ENCODE measurements at places on chromosomes 6 and 20.
A peak's percentile ranks its signal among the peaks of the same experiment; 100 is the strongest.

- no peak for DNase-seq
Measured at GRCh38 chr6:47650553-47651432, 47.6 kb upstream of the ADGRF4 start.

GRCh38 chr6:157637516-157637915, 185.5 kb upstream of the SNX9 start:
- no peak for DNase-seq

DNA sequence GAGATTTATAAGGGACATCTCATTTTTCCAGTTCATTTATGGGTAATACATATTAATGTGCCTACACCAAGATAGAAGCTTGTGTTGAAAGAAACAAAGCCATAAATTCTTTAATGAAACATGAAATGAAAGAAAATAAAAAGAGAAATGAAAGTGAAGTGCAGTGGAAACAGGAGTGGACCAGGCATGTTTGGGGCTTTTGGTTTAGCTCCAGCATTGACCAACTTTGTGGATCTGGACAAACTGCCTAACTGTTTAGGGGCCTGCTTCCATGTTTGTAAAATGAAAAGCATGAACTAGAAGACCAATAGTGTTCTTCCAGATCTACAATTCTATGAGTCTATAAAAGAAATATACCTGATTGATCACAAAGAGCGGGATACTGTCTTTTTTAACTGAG, 124.9 kb downstream of the GJA10 start:
- DNase-seq, result no peak

DNA sequence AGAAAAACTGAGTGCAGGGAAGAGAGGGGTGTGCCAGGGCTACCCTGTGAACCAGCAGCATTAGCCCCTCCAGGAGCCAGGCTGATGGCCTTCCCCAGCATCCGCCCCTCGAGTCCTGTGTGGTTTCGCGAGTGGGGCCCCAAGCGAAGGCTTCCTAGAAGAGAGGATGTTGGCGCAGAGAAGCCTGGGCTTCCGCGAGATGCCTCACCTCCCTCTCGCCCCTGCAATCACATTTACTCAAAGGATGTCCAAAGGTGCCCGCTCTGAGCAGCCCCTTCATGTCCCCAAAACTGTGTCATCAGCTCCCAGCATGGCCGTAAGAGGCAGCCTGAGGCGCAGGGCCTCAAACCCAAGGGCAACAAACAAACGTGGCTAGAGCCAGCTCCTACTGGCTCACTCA, 111.7 kb downstream of the PREX1 start:
- no peak for DNase-seq

DNA sequence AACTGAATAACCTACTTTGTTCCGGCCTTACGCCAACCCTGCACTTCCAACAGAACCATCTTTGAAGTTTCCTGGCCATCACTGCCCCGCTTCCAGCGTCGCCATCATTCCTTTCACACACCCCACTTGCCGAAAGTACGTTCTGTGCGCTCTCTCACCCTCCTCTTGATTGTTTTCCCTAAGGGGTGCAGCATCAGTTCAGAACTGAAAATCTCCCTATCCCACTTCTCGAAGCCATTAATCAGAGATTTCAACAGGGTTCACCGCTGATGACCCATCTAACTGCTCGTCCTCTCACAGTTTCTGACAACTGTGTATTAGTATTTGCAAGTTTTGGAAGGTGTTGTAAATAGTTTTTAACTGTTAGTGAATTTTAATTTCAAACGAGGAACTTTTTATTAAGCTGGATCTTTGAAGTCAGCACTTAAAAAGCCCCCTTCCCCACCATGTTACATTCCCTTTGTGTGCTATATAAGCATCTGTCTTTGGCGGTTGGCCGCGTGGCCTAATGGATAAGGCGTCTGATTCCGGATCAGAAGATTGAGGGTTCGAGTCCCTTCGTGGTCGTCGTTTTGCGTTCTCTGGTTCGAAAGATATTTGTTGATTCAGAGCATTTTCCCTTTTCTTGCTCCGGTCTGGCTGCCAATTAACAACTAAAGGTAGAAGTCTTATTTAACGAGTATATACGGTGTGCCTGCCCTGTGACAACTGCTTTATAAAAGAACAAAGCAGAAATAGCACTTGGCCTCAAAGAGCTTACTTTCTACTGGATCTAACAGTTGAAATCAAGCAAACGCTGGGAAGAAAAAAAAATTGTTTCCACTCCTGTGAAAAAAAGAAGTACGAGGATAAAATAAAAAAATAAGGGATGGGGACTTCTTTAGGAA, 42.6 kb downstream of the TRIM27 start:
- peak; percentile 74 for DNase-seq

- DNase-seq, result no peak
Measured at GRCh38 chr20:41553142-41553879, 64.9 kb downstream of the CHD6 start.
